ENCODE measurements at places on chromosomes 6 and 20. TPM values are rescaled to one million over a fixed set of nuclear protein-coding genes. Genes with fewer than 3 reads are reported as not detected.

The TMEM170B gene
- total RNA-seq: 1.1 TPM

The TFB1M gene
- total RNA-seq: 7.5 TPM

The PGC gene
- 0.08 TPM for total RNA-seq

The CALHM5 gene
- total RNA-seq: 0.03 TPM

The CALHM4 gene
- total RNA-seq: not detected

The LBP gene
- 1.3 TPM for total RNA-seq

The SHLD1 gene
- 7.3 TPM for total RNA-seq

The KHDRBS2 gene
- total RNA-seq: not detected

The AIF1 gene
- not detected for total RNA-seq
